ENCODE measurements at places on chromosomes 1 and 21. TPM values are rescaled to one million over a fixed set of nuclear protein-coding genes. Genes with fewer than 3 reads are reported as not detected.

BRINP3 gene
- 19.1 TPM for total RNA-seq

RGS1 gene
- 8.0 TPM for total RNA-seq

NCDN gene
- total RNA-seq, result 9.7 TPM

DNA sequence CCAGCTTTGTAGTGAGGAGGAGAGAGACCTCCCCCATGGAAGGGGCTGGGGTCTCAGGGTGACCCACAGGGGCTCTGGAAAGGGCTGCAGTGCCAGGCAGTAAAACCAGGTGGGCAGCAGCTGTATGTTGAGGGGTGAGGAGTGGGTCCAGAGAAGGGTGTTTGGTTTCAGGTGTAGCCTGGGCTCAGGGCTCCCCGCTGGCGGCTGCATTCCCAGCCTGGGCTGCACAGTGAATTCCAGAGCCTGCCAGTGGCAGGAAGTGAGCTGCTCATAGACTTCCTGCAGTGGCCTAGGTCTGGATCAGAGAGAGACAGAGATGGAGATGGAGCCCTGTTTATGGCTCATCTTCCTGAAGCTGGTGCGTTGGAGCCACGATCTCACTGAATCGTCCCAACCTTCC is 356.4 kb downstream of the PTPRU start:
- H3K36me3 ChIP-seq, result no peaks in the 10 kb centered on the region
- no peaks in the 10 kb centered on the region for H3K4me1 ChIP-seq
- no peaks in the 10 kb centered on the region for H3K27me3 ChIP-seq
- H3K27ac ChIP-seq, result no peak overlapping the region
- peak; percentile 6 for DNase-seq

DNA sequence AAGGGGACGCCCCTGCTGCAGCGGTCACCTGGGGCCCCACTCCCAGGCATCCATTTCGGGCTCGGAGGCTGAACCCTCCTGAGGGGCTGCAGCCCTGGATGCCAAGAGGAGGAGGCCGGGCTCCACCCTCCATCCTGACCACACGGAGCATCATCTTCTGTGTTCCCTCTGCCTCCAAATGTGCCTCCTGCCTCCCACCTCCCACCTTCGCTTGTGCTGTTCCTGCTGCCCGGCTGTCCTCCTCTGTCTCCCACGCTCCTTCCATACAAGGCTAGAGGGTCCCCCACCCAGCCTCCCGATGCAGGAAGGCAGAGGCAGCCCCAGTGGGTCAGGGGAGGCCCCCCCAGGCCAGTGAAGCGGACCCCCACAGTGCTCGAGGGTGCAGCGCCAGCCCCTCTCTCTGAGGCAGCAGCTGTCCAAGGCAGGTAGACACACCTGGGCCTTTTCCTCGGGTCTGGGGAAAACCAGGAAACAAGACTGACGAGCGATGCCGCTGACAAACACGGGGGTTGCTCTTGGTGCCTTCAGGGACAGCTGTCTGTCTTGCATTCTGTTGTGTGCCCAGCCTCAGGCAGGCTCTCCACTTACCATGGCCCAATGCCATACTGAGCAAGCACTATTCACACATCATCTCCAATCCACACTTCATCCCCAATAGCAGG is 16.8 kb upstream of the PLEKHG5 start:
- H3K36me3 ChIP-seq, result no peaks in the 10 kb centered on the region
- no peak overlapping the region for H3K4me3 ChIP-seq

DNA sequence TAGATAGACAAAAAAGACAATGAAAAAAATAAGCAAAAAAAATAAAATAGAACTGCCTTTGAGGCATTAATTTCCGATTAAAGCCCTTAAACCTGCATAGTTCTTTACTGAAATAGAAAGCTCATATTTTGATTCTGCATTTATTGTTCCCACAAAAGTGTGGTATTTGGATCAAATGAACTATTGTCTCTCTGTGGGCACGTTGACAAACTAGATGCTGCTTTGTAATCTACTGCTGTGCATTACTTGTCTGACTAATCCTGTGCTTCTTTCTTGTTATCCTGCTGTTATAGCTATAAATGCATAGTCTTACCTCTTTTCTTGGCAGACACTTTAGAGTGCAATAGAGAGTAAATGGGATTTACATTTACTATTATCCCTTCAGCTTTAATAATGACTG is 31.4 kb upstream of the SLC35D1 start:
- H3K27ac ChIP-seq, result no peak overlapping the region
- H3K27me3 ChIP-seq, result no peaks in the 10 kb centered on the region
- H3K36me3 ChIP-seq, result no peaks in the 10 kb centered on the region

DNA sequence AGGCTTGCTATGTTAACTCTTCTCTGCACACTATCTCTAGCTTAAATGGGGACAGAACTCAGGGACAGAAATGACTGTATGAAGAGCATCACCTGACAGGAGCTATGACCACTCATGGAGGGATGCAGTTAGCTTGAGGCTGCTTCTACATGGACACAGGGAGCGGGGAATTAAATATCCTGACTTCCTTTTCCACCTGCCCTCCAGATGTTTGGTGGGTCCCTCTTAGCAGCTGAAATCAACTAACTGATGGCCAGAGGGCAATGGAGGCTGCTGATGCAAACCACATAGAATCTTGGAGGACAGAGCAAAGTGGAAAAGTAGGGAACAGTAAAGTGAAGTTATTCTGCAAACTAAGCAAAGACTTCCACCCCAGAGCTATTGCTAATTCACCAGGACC is 214.1 kb downstream of the USH2A start:
- H3K4me1 ChIP-seq, result no peaks in the 10 kb centered on the region
- no peaks in the 10 kb centered on the region for H3K36me3 ChIP-seq
- H3K4me3 ChIP-seq, result no peak overlapping the region
- no peaks in the 10 kb centered on the region for H3K27me3 ChIP-seq
- DNase-seq, result no peak

- H3K4me1 ChIP-seq, result no peaks in the 10 kb centered on the region
- H3K4me3 ChIP-seq, result no peak overlapping the region
- no peaks in the 10 kb centered on the region for H3K27me3 ChIP-seq
Observed at GRCh38 chr21:21177353-21177986, 179.3 kb downstream of the NCAM2 start.

DNA sequence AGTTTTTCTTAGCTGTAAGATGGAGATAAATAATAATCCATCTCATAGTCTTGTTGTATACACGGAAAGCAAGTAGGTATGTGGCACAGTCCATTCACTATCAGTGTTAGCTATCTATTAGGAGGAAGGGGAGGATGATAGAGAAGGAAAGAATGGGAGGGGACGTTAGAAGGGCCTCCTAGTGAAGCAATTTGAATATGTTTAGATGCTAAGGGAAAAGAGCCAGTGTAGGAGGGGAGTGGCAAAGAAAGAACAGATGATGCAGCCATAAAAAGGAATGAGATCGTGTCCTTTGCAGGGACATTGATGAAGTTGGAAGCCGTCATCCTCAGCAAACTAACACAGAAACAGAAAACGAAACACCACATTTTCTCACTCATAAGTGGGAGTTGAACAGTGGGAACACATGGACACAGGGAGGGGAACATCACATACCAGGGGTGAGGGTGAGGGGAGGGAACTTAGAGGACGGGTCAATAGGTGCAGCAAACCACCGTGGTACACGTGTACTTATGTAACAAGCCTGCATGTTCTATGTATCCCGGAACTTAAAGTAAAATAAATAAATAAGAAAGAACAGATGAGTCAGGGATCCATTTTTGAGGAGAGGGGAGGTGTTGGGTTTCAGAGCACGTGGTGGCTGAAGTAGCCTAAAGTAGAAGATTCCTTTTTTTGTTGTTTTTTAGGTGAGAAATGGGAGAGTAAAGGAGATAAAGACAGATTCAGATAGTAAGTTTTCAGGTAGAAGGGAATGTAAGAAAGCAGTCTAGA is 124.1 kb downstream of the POU2F1 start:
- no peaks in the 10 kb centered on the region for H3K4me1 ChIP-seq
- no peak for DNase-seq
- H3K4me3 ChIP-seq, result no peak overlapping the region
- no peak overlapping the region for H3K27ac ChIP-seq
- H3K36me3 ChIP-seq, result no peaks in the 10 kb centered on the region
- no peaks in the 10 kb centered on the region for H3K27me3 ChIP-seq

DNA sequence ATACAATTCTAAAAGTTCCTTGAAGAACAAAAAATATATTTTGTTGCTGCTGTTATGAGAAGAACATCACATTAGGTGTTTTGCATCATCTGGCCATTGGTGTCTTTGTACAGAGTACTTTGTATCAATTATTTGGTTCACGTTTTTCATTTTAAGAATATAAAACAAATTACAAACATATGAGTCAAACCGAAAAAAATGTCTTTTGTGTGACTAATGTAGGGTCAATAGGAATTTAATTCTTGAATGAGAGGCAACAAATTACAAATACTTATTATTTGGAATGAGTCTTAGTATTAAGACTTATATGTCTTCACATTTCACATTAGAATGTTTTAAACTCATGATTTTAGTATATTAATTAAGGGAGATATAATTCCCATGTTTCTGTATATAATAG is 54.8 kb downstream of the NR5A2 start:
- DNase-seq, result no peak
- no peak overlapping the region for H3K27ac ChIP-seq
- no peak overlapping the region for H3K4me3 ChIP-seq

- no peak overlapping the region for H3K27ac ChIP-seq
- H3K4me3 ChIP-seq, result no peak overlapping the region
- no peaks in the 10 kb centered on the region for H3K27me3 ChIP-seq
- DNase-seq, result no peak
- no peaks in the 10 kb centered on the region for H3K4me1 ChIP-seq
- H3K36me3 ChIP-seq, result no peaks in the 10 kb centered on the region
Observed at GRCh38 chr1:211589782-211590721, 11.1 kb upstream of the SLC30A1 start.

DNA sequence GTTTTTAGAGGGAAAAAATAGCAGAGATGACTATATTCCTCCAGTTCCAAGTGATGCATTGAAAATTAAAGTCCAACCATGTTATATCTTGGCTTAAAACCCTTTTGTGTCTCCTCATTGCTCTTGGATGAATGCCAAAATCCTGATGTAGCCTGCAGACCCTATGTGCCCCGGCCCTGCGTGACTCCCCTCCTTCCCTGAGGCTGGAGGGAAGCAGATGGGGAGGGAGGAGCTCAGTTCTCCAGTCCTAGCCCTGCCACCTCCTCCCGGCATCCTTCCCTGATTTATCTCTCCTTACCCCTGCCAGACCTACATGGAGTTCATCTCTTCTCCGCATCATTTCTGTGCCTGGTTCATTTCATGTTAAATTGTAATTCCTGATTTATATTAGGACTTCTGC is 397.4 kb downstream of the PTPRU start:
- H3K4me1 ChIP-seq, result no peaks in the 10 kb centered on the region
- no peak overlapping the region for H3K4me3 ChIP-seq
- H3K27ac ChIP-seq, result no peak overlapping the region
- DNase-seq, result no peak
- no peaks in the 10 kb centered on the region for H3K36me3 ChIP-seq

- no peak for DNase-seq
- no peaks in the 10 kb centered on the region for H3K27me3 ChIP-seq
Observed at GRCh38 chr1:70327306-70328076, 27.0 kb downstream of the ANKRD13C start.

- H3K27ac ChIP-seq, result no peak overlapping the region
- H3K4me3 ChIP-seq, result no peak overlapping the region
- H3K27me3 ChIP-seq, result no peaks in the 10 kb centered on the region
- H3K36me3 ChIP-seq, result no peaks in the 10 kb centered on the region
Observed at GRCh38 chr21:42793774-42794173, 85.6 kb downstream of the WDR4 start.

GRCh38 chr21:33684923-33685560 is 42.7 kb downstream of the ITSN1 start:
- no peaks in the 10 kb centered on the region for H3K4me1 ChIP-seq
- DNase-seq, result no peak
- no peaks in the 10 kb centered on the region for H3K36me3 ChIP-seq
- no peak overlapping the region for H3K27ac ChIP-seq

GRCh38 chr1:189149547-189150375 is 1327.9 kb downstream of the BRINP3 start:
- H3K27me3 ChIP-seq, result no peaks in the 10 kb centered on the region
- no peaks in the 10 kb centered on the region for H3K36me3 ChIP-seq
- H3K27ac ChIP-seq, result no peak overlapping the region
- H3K4me1 ChIP-seq, result no peaks in the 10 kb centered on the region

DNA sequence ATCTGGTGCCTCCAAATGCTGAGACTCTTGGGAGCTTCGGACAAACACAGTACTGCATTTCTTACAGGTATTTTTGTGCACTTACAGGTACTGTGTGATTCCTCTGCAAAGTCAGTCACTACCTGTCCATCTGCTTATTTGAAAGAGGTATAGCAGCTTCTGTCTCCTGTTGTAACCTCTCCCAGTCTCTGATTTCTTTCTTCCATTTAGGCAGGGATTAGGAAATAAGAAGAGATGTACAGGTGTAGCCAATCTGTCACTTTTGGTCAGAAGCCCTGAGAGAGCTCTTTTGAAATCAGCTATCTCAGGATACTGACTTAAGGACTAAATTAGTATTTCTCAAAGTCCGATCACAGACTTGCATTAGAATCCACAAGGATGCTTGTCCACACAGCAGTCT is 54.0 kb downstream of the AKT3 start:
- no peak overlapping the region for H3K4me3 ChIP-seq
- no peaks in the 10 kb centered on the region for H3K36me3 ChIP-seq
- H3K4me1 ChIP-seq, result no peaks in the 10 kb centered on the region
- no peak overlapping the region for H3K27ac ChIP-seq
- H3K27me3 ChIP-seq, result no peaks in the 10 kb centered on the region
